ENCODE measurements at places on chromosomes 3 and 15. TPM values are rescaled to one million over a fixed set of nuclear protein-coding genes. Genes with fewer than 3 reads are reported as not detected.
A peak's percentile ranks its signal among the peaks of the same experiment; 100 is the strongest.

Gene FGF12
- 1.7 TPM for total RNA-seq

Gene ATP13A5
- not detected for total RNA-seq

DNA sequence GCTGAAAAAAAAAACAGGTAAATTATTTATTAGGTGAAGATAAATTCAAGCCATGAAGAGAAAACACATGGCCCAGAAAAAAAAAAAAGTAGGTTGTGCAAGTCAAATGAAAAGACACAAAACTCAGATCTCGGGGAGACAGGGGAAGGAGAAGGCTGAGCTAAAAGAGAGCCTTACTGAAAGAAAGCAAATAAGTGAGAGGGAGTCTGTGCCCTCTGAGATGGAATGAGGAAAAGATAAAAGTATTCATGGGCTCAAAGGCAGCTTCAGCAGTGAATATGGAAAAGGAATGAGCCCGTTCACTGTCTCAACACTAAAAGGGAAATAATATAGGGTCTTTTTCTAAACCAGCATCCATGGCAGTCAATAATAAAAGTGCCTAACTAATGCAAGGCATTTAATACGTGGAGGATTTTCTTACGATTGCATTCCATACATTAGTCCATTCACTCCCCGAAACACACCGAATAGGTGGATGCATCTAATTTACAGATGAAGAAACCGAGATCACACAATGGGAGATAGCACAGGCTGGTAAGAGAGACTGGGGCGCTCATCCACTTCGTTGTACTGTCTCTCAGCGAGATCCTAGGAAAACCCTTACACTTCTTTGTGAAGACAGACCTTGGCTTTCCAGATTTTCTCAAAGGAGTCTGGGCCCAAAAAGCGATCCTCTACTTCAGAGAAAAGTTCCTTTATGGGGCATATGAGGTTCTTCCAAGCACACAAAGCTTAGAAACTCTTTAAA, 1.1 kb downstream of the TFDP2 start:
- no peak for DNase-seq

Gene GOLGA6L4
- total RNA-seq = 5.0 TPM

DNA sequence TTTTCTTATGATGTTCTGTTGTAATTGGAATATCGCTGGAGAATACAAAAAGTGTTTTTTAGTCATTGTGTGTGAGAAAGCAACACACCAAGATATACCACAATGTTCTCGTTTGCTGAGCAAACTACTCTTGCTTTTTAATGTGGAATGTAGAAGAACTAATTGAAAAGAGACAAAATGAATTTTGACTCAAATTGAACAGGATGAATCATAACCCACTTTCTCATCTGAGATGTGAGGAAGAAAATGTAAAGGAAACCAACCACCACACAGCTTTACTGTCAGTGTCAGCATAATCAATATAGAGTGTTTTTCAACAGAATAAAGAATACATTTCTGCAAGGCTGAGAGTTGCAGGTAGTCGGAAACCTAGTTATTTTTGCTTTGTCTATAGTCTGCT, 448.8 kb upstream of the TPRG1 start:
- no peak for DNase-seq

Gene RHCG
- total RNA-seq = not detected

DNA sequence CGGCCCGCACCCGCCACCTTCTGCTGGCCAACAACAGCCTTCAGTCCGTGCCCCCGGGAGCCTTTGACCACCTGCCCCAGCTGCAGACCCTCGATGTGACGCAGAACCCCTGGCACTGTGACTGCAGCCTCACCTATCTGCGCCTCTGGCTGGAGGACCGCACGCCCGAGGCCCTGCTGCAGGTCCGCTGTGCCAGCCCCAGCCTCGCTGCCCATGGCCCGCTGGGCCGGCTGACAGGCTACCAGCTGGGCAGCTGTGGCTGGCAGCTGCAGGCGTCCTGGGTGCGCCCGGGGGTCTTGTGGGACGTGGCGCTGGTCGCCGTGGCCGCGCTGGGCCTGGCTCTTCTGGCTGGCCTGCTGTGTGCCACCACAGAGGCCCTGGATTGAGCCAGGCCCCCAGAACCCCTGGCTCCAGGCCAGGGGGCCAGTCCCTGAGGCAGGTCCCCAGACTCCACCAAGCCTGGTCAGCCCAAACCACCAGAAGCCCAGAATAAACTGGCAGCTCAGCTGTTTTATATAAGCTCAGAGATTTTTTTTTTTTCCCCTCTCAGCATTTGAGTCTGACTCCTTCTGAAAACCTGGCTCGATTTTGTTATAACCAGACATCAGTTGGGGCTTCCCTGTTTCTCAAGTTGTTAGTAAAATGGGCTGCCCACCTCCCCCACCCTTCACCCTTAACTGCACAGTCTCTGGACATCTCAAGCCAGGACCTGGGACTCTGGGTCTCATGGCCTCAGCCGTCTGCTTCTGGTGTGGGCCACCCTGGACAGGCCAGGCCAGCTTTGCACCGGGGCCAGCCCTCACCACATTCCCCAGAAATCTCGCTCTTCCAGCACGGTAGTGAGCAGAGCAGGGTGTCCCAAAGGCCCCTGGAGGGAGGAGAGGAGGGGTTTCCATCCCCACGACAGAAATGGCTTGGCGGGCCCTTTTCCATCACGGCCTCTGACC, 1.6 kb downstream of the GP9 start:
- no peak for DNase-seq

GRCh38 chr3:132256989-132257388, 60.2 kb upstream of the ACP3 start:
- DNase-seq = no peak

DNA sequence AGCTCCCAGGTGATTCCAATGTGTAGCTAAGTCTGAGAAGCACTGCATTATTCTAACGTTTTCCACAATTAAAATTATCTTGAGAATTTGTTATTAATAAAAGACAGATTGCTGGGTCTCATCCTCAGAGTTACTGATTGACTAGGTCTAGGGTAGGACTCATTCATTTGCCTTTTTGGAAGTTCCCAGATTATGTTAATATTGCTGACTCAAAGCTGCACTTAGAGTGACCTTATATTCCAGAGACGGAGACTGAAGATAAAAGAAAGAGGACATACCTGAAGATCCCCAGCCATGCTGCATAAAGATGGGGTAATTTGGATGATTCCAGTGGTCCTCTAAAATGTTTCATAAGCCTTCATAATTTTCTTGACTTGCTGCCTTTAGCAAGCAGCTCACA, 81.8 kb downstream of the PLSCR2 start:
- DNase-seq = no peak

DNA sequence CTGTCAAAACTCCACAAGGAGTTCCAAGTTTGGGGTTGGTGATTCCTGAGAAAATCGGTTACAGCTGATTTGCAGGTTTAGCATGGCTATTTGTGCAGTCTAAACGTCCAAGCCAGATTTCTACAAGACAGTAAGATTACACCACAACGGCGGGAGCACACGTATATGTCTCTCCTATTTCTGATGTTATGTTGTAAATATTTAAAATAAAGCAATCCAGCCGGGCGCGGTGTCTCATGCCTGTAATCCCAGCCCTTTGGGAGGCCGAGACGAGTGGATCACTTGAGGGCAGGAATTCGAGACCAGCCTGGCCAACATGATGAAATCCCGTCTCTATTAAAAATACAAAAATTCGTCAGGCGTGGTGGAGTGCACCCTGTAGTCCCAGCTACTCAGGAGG, 106.8 kb upstream of the IGF1R start:
- peak; percentile 28 for DNase-seq

DNA sequence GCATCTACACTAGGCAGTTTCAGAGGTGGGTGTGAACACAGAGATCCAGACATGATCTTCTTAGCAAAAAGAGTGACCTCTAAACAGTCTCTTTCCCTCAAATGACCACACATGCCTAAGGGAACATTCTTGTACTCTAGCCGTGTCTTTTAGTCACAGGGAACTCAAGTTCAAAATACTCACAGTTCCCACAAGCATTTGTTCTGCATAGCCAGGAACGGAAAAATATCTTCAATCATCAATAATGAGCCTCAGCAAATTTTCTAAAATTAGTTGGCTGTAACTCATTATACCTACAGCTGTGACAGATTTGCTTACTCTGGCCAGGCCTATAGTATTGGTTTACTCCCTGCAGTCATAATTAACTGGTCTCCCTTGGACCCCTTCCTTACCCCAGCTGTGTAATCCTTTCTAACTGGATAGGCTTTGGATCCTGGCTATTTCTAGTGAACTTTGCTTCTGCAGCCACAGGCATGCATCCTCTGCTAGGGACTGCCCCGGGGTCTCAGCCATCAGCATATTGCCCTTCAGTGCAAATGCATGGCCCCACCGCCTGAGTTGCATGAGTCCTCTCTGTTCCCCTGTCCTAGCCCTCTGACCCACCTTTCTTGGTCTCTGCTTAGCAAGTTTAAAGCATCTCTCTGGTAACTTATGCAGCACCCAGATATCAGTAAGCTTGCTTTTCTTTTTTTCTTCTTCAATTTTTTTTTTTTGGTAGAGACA, 56.0 kb upstream of the HACD2 start:
- no peak for DNase-seq

Gene DENND4A
- total RNA-seq = 28.6 TPM

Gene FAM107A
- 22.9 TPM for total RNA-seq

Gene SPINT1
- total RNA-seq = 1.7 TPM

Gene SKOR1
- total RNA-seq = 0.76 TPM

DNA sequence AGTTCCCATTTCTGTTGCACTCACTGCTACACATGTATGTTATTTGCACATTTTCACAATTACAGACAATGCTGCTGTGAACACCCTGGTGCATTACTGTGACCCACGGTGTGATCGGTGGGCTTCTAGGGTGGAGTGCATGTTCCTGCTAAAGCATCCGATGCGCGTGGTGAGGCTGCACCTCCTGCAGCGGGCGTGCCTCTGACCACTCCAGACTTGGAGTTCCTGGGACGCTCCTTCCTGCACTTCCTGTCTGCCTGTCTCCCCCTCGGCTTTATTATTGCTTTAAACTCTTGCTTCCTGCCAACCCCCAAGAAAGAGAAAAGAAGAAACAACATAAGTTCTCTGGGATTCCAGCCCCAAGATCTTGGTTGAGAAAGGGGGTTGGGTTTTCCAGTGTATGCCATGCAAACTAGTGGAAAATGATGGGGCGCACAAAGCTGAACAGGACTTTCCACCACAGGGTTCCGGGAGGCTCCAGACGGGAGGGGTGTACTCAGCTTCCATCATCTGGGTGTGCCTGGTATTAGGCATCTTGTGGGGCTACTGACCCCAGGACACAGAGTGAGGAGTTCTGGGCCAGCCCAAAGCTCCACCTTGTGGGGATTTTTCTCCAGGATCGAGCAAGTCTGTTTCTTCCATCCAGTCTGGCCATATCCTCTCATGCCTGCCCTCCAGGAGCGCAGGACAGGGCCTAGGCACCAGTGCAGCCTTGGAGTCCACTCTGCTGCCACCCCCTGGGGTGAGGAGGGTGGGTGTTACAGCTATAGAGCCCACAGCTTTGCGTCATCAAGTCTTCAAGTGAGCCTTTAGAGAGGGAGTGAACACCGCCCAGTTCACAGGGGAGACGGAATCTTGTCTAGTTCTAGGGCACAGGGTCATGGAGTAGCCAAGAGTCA, 11.2 kb downstream of the RPL32 start:
- DNase-seq = no peak

Gene SPTBN5
- total RNA-seq = 1.3 TPM

DNA sequence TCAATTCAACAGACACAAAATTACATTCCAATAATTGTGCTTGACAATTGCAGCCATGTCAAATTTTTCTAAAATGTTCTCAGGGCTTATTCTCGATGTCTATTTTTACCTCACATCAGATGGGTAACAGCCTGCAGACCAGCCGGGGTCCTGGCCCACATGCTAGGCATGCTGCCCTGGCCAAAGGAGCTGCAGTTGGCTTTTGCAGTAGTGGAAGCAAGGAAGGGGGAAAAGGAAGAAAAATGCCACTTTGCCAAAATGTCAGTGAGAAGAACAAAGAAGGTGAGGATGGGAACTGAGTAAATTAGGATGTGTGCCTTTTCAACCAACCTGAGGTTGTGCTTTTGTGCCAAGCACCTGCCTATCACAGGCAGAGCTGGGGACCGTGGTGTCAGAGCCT, 161.0 kb downstream of the FOXB1 start:
- no peak for DNase-seq

Gene PLA2G4E
- total RNA-seq = not detected

Gene COPG1
- 143 TPM for total RNA-seq

Gene C3orf38
- 22.9 TPM for total RNA-seq

- DNase-seq = no peak
Observed at GRCh38 chr15:63917588-63918316, 84.0 kb upstream of the HERC1 start.

Gene ACKR2
- total RNA-seq = 17.0 TPM

- DNase-seq = no peak
Observed at GRCh38 chr15:46751303-46751702, 966.0 kb upstream of the SEMA6D start.

DNA sequence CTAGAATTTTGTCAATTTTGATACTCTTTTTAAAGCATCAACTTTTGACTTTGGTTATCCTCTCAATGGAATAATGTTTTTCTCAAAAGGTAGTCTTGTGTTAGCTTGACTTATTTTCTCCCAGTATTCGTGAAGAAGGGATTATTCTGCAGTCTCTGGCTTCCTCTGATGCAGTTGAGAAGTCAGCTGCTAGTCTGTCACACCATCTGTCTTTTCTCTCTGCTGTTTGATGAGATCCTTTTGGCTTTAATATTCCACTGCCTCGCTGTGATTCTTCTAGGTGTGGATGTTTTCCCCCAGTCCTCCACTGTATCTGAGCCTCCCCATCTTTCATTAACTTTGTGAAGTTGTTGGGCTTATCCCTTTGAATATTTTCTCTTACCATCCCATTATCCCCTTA, 141.0 kb downstream of the WDR72 start:
- DNase-seq = no peak

- no peak for DNase-seq
Observed at GRCh38 chr3:184591789-184592188, 30.2 kb downstream of the EPHB3 start.

Gene SMCO1
- not detected for total RNA-seq

GRCh38 chr15:64892847-64893403, 18.8 kb upstream of the ANKDD1A start:
- no peak for DNase-seq

Gene GOLGA6D
- total RNA-seq = not detected

Gene LNP1
- total RNA-seq = 4.0 TPM
